Cardiac fibroblast (primary cell): ENCODE measurements at places on chromosomes 6 and 20.

- peak; percentile 26 for DNase-seq
These were observed 13.3 kb downstream of the CD40 start for GRCh38 chr20:46131396-46131795.

- no peak for DNase-seq
These were observed 135.2 kb upstream of the TAB2 start for GRCh38 chr6:149182262-149182661.

GRCh38 chr6:71038711-71039344, 82.0 kb upstream of the B3GAT2 start:
- peak; percentile 23 for DNase-seq

- DNase-seq = peak; percentile 28
These were observed 110.4 kb downstream of the PLCB4 start for GRCh38 chr20:9179193-9179802.

DNA sequence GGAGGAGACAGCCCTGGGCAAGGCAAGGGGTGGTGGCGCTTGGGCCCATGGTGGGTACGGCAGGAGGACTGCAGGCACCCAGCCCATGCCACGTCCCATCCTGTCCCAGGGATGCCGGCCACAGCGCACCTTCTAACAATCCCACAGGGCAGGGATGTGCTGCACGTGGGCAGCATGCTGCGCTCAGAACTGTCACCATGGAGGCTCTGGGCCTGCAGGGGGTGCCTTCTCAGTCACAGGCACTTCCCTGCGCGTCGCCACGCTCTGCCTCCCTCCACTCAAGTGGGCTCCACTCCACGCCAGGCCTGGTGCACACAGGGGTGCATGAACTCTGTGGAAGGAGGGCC, 2.4 kb downstream of the CABLES2 start:
- DNase-seq = no peak

- peak; percentile 69 for DNase-seq
These were observed at the start of gene ADGB for GRCh38 chr6:146598772-146599405. ADGB (plus strand) TSS chr6:146598972; CDS start chr6:146599041, 69 bp downstream.

- no peak for DNase-seq
These were observed 162.8 kb downstream of the PTPRK start for GRCh38 chr6:128357392-128358130.

GRCh38 chr20:3378138-3378537, 29.3 kb downstream of the DNAAF9 start:
- DNase-seq = peak; percentile 14
